Sciatic nerve (tissue), 2 donors: ENCODE measurements at places on chromosomes 1 and 21. TPM values are rescaled to one million over a fixed set of nuclear protein-coding genes. Genes with fewer than 3 reads are reported as not detected.

Gene CIART
- total RNA-seq = 5.7 TPM

- no peak for DNase-seq
Observed at GRCh38 chr1:206568256-206568655, 44.0 kb downstream of the EIF2D start.

GRCh38 chr1:59678040-59678439, 136.7 kb upstream of the HOOK1 start:
- DNase-seq = no peak

DNA sequence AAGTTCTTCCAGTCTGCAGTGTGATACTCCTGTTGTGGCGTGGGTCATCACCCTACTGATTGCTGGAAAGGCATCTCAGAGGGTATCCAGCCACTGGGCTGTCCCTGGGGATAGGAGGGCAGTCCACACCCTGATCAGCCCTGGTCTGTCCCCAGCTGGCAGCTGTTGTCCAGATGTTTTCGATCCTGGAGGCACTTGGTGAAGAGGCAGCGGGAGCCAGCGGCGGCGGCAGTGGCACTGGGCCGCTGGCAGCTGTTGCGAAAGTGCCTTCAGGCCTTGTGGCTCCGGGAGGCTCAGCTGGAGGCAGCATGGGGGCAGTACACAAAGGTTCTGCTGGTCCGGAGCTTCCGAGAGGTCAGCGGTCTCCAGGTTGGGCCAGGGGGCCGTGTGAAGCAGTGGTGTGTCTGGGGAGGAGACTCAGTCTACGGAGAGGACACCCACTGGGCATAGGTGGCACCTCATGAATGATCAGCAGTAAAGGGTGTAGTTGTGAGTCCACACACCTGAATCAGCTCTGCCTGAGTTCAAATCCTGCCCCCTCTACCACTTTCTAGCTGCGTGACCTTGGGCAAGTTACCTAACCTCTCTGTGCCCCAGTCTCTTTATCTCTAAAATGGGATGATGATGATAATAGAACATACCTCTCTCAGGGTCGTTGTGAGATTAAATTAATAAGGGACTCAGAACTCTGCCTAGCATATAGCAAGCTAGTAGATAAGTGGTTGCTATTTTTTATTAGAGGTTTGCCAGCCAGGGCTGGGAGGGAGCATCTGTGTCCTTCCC, 6.1 kb downstream of the C1orf167 start:
- DNase-seq = no peak

DNA sequence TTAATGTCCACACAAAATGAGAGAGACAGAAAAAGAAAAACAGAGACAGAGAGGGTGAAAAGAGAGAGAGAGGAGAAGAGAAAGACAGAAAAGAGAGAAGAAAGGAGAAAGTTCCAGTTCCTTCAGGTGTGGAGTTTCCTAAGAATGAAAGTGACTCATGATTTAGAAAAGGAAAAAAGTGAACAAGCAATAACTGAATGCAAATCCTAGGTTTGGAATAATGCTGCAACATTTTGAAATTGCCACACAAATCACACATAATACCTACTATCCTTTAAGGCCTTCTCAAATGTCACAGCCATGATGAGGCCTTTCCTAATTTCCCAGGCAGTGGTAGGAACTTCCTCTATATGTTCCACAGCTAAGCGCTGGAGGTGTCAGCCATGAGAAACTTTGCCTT, 31.5 kb upstream of the XPR1 start:
- no peak for DNase-seq
